Kasumi-1 (cell line): ENCODE measurements at places on chromosomes 16 and 17.
A peak's percentile ranks its signal among the peaks of the same experiment; 100 is the strongest.

DNA sequence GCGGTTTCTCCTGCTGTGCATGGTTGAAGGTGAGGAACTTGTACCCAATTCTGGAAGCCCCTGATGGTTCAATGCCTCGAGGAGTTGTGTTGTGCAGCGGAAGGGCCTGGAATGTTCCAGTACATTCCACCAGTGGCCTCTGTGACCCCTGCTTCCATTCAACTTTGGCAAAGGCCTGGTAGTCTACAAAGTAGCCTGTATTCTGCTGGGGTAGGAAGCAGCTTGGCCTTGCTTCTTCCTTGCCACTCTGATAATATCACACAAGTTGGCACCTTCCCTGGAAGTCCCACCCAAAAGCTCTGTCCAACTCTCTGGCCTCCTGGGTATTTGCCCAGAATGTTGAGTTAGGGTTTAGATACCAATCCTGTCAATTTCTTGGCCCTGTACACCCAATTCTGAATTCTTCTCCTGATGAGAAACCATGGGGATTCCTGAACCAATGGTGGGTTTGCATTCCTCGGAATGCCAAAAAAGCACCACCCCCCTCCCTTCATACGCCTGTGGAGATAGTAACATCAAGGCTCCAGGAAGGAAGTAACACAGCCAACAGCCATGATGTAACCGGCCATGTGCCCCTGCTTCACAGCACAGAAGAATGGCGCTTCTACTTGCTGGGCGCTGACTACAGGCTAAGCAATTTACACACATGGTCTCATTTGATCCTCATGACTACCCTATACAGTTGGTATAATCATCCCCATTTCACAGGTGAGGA lies 11.8 kb upstream of the FAM117A start:
- no peak for DNase-seq

DNA sequence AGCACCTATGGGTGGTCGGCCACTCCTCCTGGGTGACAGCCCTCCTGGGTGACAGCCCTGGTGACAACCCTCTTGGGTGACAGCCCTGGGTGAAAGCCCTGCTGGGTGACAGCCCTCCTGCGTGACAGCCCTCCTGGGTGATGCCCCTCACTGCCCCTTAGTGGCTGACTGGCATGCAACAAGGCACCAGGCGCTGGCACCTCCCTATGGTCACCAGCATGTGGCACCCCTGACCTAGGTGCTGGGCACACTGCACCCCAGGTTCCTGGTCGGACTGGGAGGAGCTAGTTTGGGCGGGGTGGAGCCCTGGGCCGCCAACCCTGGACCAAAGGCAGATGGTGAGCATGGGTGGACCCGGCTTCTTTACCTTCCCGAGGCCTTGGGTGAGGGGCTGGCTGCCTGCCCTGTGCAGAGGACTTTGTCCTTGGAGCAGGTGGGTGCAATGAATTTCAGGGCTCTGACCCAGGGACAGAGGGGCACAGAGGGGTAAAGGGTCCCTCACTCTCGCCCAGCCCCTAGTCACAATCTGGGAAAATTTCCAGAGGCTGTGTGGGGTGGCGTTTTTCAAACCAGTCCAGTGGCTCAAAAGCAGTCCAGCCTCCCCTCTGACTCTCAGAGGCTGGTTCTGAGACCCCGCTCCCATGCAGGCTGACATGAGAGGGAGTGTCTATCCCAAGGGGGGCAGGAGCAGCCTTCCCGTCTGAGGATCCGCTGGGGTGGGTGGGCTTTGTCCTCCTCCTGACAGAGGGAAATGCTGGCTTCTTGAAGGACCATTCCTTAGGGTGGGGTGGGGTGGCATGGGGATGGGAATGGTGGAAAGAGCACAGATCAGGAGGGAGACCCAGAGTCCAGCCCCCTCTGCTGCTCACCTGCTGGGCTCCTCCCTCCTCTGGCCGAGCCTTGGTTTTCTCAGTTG lies 25.9 kb upstream of the TNFRSF13B start:
- DNase-seq = peak; percentile 61

GRCh38 chr17:28725660-28726225 lies 290 bp downstream of the TLCD1 start:
- peak; percentile 78 for DNase-seq

GRCh38 chr17:42623271-42623670 lies 13.8 kb downstream of the TUBG1 start:
- DNase-seq = no peak

DNA sequence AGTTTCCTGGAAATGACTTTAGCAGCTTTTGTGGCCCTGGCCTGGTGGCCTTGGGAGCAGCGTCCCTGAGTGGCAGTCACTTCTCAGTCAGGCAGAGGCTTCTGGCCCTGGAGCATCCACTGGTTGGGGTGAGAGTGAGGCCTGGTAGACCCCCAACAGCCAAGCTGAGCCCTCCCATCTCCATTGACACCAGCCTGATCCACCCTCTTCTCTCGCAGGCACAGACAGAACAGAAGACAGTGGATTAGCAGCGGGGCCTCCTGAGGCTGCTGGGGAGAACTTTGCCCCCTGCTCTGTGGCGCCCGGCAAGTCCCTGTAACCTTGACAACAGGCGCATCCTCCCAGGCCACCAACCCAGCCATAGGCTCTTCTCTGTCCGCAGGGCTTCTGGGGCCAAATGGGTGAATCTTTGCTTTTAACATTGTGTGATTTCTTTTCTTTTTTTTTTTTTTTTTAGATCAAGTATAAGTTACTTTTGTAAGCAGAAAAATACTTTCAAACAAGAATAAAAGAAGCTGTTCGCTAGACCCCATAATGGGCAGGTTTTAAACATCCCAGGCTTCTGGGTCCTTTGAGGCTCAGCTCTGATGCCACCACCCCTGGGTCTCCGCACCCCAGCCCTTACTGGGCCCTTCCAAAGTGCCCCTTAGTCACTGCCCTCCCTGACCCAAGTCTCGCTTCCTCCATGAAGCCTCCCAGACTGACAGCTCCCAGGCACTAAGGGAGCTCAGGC lies 12.7 kb upstream of the FLYWCH1 start:
- no peak for DNase-seq

DNA sequence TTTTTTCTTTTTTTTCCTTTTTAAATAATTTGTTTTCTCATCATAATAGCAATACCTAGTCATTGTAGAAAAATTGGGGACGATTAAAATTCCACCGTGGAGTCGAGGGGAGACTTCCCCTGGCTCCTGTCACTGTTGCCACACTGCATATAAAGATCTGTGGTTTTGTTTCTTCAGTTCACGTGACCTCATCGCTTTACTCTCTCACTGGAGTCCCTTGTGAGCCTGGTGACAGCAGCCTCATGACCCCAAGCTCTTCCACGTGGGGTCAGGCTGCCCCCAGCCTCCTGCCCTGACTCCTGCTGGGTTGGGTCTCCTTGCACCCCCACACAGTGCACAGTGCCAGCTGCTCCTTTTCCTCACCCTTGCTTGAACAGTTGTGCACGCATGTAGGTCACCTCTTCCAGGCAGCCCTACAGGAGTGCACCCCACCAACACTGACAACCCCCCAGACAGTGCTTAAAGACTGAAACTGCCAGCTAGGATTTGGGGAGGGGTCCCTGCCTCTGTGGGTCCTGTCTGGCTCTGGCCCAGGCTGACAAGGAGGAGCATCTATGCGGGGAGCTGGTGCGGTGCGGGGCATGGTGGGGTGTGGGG lies 7.3 kb upstream of the METRNL start:
- peak; percentile 85 for DNase-seq

DNA sequence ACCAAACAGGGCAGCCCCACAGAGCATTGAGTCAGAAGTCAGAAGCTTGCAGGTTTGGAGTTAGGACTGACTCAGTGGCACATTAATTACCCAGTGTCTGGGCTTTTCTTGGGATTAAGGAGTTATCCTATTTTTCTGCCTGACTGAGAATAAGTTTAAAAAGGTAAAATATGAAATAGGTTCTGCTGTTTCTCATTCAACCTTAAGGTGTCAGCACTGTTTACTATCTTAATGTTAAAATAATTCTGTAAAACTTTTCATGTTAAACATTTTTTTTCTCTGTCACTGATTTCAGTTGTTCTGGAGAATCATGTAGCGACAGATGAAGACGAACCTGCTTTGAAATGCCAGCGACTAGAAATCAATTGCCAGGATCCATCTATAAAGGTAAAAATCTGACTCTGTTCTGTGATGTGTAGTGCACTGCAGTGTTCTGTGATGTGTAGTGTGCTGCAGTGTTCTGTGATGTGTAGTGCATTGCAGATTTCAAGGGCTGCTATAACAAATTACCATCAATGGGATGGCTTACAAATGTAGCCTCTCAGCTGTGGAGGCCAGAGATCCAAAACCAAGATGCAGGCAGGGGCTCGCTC lies 128.0 kb downstream of the LAT start:
- DNase-seq = no peak

GRCh38 chr17:49851387-49852291 lies 3.8 kb upstream of the TAC4 start:
- peak; percentile 89 for DNase-seq

DNA sequence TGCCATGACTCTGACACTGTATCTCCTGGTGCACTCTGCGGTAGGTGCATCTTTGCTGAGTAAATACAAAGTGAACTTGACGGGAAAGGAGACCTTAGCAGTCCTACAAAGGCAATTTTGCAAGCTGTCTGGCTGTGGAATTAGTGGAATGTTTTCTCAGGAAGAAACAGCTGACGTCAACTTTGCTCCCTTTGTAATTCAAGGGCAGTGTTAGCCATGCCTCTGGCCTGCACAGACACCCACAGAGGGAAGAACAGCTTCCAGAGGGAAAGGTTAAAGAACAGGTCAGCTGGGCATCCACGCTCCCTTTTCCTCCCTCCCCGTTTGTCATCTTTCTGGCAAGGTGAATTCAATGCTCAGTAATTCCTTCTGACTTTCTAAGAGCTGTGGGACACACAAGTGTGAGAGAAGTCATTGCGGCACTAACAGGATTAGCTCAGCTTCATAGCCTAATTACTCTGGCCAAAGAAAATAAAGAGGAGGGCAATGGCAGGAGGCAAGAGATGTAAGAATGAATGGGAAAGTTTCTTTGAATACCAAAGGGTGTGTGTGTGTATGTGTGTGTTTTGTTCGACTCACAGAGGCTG lies 476.9 kb upstream of the GOT2 start:
- DNase-seq = no peak

GRCh38 chr17:34816848-34817247 lies 144.4 kb downstream of the CCT6B start:
- no peak for DNase-seq

- no peak for DNase-seq
Measured at GRCh38 chr16:2398520-2398919, 30.7 kb upstream of the CCNF start.

- no peak for DNase-seq
Measured at GRCh38 chr16:22424161-22424937, 49.9 kb upstream of the CDR2 start.

DNA sequence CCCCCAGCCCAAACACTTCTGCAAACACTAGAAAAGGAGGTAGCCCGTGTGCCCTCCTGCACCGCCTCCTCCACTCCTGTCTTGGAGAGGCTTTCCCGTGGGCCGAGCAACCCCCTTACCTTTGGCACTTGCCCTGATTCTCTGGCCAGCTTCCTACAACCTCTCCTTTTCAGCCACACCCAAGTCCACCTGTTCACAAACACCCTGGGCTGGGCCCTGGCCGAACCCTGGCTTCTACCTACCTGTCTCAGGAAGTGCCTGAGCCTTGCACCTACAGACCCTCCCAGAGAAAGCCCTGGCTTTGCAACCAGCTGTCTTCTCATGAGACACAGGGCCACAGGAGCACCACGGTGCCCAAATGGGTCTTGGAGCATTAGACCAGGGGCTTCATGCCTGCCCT lies 2.0 kb upstream of the ANTKMT start:
- no peak for DNase-seq

DNA sequence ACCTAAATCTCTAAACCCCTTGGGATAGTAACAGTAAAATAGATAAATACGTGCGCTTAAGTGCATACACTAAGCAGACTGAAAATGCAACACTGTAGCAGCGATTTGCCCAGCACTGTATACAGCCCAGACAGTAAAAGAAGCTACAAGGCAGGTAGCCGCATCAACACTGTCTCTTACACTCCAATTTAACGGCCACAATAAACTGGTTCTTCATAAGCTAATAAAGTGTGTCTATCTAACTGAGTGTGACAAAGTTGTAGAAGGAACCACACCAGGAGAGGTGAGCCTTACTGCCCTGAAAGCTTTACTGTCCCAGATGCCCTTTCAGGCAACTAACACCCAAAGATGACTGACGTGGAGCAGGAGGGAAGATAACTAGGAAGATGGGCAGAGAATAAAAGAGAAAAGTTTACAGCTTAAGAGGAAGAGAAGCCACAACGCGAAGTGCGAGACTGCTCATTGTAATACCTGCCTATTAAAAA lies 847 bp downstream of the ZDHHC7 start:
- DNase-seq = no peak

- DNase-seq = no peak
Measured at GRCh38 chr16:3259836-3260235, 3.4 kb upstream of the MEFV start.
